ENCODE measurements at places on chromosomes 3 and 15. TPM values are rescaled to one million over a fixed set of nuclear protein-coding genes. Genes with fewer than 3 reads are reported as not detected.

The SLC6A6 gene
- 24.6 TPM for total RNA-seq

The RBP2 gene
- total RNA-seq = not detected

The HOMER2 gene
- 5.5 TPM for total RNA-seq

The DOCK3 gene
- 1.0 TPM for total RNA-seq

The BCL6 gene
- total RNA-seq = 19.2 TPM

The OR5K2 gene
- not detected for total RNA-seq

DNA sequence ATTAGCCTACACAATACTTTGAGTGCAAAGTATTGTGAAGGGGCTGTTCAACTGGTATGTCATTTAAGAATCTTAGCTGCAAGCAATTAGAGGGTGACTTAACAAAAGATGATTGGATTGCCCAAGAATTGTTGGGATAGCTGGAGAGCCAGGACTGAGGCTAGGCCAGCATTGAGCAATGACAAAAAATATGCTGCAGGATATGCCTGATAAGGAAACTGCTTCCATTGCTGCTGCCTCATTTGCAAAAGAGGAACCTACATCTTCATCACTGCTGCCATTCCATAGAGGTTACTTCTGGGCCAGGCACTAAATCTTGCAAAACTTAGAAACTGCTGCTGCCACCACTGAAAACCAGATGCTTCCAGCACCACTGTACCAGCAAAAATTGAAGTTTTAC is 108.0 kb upstream of the TBC1D5 start:
- no peak for DNase-seq

DNA sequence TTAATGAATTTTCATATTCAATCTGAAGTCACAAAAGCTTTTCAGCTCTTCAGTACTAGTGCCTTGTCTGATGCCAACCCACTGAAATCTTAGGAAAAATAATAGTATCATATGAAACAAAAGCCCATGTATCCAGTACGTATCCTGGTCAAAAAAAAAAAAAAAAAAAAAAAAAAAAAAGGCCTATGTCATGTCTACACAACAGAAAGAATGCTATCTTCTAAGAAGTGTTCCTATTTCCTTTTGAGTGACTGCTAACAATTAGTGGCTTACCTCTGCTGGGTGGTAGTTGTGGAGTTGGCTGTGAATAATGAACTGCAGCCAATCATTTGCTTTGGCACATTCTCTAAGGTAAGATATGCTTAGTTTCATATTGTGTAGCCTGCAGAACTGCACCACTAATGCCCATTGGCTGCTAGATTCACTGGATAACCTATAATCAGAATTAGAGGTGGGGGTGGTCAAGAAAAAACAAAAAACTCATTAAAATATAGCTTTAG is 59.6 kb downstream of the EIF3J start:
- no peak for DNase-seq

DNA sequence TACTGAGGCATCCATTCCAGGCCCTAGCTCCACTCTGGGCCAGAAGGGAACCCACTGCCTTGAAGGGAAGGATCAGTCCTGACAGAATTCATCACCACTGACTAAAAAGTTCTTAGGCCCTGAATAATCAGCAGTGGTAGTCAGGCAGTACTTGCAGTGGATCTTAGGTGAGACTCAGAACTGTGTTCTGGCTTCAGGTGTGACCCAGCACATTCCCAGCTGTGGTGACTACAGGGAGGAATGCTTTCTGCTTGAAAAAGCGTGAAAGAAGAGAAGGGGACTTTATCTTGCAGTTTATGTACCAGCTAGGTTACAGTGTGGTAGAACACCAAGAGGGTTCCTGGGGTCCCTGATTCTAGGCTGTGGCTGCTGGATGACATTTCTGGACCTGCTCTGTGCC is 24.9 kb upstream of the AADACL2 start:
- DNase-seq = no peak

DNA sequence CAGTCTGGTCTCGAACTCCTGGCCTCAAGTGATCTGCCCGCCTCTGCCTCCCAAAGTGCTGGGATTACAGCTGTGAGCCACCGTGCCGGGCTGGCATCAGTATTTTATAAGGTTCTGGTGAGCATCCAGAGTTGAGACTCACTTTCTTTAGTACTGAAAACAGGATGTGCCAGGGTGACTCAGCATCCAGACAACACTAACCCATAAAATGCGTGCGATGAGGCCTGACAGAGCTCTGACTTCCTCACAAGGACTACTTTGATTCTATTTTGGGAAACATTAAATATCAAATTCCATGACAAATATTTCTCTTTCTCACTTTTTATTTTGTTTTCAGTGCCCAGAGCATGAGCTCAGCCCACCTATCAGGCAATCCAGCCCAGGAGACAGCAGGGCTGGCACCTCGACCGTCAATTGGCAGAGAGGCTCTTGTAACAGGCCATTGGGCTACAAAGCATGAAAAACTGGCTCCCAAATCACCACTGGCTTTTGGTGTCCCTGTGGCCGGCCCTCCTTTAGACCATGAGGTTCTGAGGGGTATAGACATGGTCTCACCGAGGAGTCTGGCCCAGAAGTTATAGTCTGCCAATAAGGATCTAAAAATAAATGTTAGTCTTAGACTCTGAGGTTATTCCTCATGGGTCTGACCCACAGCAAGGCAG is 75.0 kb downstream of the FEM1B start:
- peak; percentile 99 for DNase-seq

- DNase-seq = no peak
These were observed 26.5 kb downstream of the TSPAN3 start for GRCh38 chr15:77044228-77045042.

DNA sequence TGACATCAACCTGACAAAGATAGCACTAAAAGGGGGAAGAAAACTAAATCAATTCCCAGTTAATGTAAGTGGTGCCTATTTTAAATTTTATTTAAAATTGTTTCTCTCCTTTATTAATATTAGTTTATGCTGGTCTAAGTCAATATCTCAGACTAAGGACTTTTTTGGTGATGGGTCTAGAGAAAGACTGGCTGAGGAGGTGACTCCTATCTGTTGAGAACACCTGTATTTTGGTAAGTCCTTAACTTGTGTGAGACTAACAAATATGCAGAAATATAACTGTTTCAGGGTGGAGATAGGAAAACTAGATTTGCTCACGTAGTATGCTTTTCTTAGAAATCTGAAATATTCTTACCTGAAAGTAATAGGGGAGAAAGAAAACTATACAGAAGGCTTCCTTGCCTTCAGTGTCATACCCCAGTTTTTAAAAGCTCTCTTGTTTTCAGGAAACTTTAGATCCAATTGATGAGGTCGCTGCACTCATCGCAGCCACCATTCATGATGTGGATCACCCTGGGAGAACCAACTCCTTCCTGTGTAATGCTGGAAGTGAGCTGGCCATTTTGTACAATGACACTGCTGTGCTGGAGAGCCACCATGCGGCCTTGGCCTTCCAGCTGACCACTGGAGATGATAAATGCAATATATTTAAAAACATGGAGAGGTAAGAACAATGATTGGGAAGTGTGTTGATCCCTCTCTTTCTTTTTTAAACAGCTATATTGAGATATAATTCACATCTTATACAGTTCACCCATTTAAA is 138.9 kb downstream of the PDE8A start:
- DNase-seq = no peak

GRCh38 chr3:38616658-38617057 is 32.8 kb downstream of the SCN5A start:
- DNase-seq = no peak

GRCh38 chr3:136804813-136805212 is 14.1 kb upstream of the SLC35G2 start:
- DNase-seq = no peak

DNA sequence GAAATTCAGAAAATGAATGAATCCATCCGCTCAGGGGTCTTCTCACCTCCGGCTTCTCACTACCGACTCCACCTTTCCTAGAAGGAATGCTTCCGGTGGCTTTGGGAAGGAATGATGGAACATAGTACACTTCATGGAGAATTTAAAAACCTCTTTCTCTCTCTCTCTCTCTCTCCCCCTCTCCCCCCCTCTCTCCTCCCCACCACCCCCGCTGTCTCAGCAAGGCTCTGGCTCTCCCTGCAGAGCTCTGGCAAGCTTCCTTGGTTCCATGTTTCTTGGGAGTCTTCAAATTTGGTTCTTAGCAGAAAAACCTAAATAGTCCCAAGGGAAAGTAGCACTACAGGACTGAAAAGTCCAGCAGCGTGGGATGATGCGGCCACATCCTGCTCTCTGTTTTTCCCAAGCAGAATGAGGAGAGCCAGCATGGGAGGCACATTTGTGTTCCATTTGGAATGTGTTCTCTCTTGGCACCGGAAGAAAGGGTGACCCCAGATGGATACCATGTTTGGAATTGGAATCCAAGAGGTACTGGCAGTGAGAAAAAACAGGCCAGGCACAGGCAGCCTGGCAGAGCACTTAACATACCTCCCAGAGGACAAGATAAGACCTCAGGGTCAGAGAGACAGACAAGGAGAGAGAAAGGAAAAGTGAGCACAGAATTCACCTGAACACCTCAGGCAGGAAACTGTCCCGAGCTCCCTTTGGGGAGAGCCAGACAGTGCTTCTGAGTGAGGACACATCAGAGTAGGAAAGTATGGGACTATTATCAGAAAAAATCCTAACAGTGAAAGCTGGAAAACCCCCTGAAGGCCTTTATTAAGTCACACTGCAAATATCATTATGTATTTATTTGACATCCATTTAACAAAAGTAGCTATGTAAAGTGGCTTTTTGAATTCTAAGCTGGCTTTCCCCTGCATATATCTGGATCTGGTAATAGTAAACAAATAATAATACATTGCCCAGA is at the start of gene POPDC2:
Gene POPDC2 (minus strand): TSS at position 116 of the 967 bp plus-strand sequence. CDS start 166 bp downstream, outside the sequence.
- no peak for DNase-seq

GRCh38 chr3:187871204-187871591 is 125.9 kb upstream of the BCL6 start:
- peak; percentile 41 for DNase-seq

GRCh38 chr3:11690863-11691766 is 47.4 kb upstream of the VGLL4 start:
- peak; percentile 37 for DNase-seq

DNA sequence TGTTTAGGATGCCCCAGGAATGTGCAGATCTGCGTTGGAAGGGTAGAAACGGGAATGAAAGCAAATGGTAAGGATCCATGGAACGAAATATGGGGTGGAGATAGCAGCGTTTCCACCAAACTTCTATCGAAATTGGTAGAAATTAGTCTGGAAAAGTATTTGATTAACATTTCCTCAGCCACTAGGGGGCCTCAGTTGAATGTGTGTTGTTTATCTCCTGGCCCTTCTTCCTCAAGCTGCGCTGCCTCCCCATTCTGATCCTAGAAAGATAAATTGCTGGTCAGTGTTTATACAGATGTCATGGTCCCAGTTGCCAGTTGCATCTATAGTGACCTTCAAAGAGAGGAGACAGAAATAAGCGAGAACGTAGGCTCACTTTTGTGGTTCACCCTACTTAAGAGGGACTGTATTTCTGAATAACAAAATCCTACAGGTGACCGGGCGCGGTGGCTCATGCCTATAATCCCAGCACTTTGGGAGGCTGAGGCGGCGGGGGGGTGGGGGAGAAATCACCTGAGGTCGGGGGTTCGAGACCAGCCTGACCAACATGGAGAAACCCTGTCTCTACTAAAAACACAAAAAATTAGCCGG is 457.1 kb downstream of the SQOR start:
- DNase-seq = peak; percentile 53

GRCh38 chr15:60512937-60513336 is 34.0 kb upstream of the ICE2 start:
- no peak for DNase-seq

DNA sequence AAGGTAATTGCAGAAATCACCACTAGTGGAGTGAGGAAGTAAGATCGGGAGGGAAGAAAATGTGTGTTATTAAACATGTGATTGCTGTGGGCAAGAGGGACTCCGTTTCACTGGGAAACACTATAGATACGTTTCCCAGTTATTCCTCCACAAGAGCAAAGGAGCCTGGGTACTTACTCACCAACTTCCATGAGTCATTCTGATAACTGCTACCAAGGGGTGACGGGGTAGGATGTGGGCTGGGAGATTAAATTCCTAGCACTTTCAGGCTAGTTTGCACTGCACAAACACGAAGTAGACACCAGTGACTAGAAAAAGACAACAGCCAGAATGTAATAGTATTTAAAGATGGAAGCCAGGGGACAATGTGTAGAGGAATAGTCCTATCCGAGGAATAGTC is 812.9 kb upstream of the CFAP20DC start:
- peak; percentile 89 for DNase-seq

DNA sequence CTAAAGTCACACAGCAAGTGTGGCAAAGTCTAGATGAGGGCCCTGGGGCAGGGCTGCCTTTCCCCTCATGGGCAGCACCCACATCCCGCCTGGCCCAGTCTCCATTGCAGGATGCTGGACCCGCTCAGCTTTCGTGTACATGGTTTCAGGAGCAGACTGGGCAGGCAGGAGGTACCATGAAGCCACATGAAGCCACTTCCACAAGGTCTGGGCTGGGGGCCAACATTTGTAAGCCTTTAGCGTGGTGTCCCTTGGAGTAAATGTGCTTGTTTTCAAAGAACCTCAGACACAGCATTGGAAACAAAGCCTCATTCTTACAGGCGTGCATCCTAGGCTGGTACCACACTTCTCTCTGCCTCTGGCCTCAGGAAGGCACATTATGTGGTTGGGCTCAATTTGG is 34.5 kb downstream of the UMPS start:
- DNase-seq = peak; percentile 62

- no peak for DNase-seq
These were observed 24.6 kb upstream of the SLC6A6 start for GRCh38 chr3:14377838-14378169.

GRCh38 chr3:19030522-19030839 is 117.8 kb upstream of the KCNH8 start:
- no peak for DNase-seq

DNA sequence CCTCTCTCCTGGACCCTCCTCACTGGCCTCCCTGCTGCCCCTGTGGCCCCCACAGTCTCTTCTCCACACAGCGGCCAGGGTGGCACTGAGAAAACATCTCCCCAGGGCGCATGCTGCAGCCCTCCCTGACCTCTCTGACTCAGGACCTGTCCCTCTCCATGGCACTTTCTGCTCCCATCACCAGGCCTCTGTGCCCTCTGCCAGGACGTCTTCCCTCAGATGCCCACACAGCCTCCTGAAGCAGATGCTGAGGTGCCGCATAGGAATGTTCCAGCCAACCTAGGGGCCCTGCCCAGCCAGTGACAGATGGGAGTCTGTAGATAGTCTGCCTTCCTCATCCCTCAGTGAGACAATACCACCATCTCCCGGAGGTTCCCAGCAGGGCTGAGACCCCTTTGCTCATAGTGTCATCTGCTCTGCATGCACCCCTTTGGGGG is 8.7 kb downstream of the MYL3 start:
- DNase-seq = no peak

DNA sequence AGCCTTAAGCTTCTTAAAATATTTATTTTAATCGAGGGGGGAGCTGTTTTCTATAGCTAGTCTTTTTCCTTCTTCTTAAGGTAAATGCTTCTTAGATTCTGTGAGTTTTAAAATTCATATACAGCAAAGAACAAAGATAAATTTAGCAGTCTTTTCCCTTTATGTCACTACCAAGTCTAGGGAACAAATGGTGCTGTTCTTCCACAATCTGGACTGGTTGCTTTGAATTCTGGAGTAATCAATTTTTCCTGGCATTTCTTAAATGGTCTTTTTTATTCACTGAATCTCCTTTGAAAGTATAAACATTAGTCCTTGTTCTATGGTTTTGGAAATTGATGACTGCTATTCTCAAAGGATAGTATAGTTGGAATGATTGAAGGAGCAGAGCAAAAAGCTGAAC is 82.8 kb downstream of the CHL1 start:
- no peak for DNase-seq

- DNase-seq = no peak
These were observed 39.8 kb upstream of the MDFIC2 start for GRCh38 chr3:70352215-70352614.

- DNase-seq = no peak
These were observed 94.7 kb upstream of the IGSF10 start for GRCh38 chr3:151555523-151555922.

- DNase-seq = peak; percentile 52
These were observed at the start of gene ST3GAL6 for GRCh38 chr3:98763076-98763475. Gene ST3GAL6 (plus strand): TSS chr3:98763340. CDS start chr3:98768441, 5,101 bp downstream.

Data from M059J (cell line).